ENCODE measurements at places on chromosomes 1 and 21. TPM values are rescaled to one million over a fixed set of nuclear protein-coding genes. Genes with fewer than 3 reads are reported as not detected.
A peak's percentile ranks its signal among the peaks of the same experiment; 100 is the strongest.

- no peak overlapping the region for H3K4me3 ChIP-seq
- H3K36me3 ChIP-seq = no peaks in the 10 kb centered on the region
- H3K27me3 ChIP-seq = no peaks in the 10 kb centered on the region
- no peaks in the 10 kb centered on the region for H3K4me1 ChIP-seq
These were observed 13.5 kb upstream of the TNFRSF8 start for GRCh38 chr1:12049616-12050015.

DNA sequence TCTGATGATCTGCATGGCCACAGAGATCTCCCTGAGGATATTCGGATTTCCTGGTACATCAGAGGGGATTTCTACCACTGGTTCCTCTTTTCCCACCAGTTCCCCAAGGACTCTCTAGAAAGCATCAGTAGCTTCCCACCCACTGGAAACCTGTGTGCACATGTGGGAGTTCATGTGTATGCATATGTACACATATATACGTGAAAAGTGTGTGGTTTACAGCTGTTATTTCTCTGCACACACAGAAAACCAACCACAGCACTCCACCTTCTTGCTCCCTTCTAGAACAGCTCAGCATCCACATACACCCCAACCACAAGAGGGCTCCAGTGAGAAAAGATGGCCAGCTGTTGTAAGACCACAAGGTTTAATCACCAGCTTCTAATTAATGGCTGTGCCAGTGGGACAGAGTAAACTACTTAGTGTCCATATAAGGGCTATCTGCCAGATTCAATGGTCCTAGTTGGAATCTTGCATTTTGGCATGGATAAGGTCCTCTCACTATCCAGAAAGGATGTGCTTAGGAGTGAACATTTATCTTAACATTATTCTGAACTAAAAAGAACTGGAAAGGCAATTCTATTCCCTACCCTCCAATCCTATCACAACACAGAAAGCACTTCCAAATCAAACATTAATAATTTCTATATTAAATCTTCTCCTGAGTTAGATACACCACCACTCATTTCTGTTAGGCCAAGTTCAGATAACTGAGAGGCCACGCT is 24.1 kb downstream of the GPR3 start:
- peak; percentile 80 for DNase-seq
- no peak overlapping the region for H3K27ac ChIP-seq
- H3K4me3 ChIP-seq = no peak overlapping the region
- peaks cover 5% of the 10 kb centered on the region for H3K4me1 ChIP-seq

DNA sequence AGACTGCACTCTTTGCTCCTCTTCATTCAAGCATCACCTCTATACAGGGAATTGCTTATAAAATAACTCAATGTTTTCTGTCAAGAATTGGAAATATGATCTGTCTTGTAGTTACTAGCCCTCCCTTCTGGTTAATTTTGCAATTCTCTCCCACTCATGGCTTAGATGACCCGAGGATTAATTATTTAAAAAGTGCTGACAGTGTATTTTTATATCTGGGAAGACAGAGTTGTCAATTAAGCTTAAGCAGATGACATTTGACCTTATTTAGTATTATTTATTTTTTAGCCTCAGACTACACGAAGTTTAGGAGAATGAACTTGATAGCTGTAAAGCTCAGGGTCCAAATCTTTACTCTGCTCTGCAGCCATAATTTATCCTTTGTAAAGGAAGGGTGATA is 538.5 kb downstream of the NEGR1 start:
- no peaks in the 10 kb centered on the region for H3K4me1 ChIP-seq
- no peak overlapping the region for H3K4me3 ChIP-seq
- H3K27me3 ChIP-seq = no peaks in the 10 kb centered on the region
- H3K27ac ChIP-seq = no peak overlapping the region
- DNase-seq = no peak

DNA sequence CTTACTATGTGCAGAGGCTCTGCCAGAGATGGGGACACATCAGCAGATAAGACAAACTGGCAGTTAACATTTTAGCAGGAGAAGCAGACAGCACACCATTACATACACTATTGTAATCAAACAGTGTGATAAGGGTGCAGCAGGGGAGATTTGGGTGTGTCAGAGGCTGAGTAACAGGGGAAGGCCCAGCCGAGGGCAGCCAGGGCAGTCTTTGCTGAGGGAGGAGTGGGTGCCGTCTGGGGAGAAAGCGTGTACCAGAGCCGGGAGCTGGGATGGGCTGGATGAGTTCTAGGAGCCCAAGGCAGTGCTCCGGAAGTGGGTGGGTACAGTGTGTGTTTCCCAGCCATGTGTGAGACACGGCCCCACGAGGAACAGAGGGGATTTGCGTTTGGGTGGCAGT is 31.2 kb downstream of the KCNA10 start:
- no peak overlapping the region for H3K4me3 ChIP-seq
- no peak for DNase-seq
- H3K27ac ChIP-seq = no peak overlapping the region
- H3K36me3 ChIP-seq = no peaks in the 10 kb centered on the region
- no peaks in the 10 kb centered on the region for H3K27me3 ChIP-seq
- H3K4me1 ChIP-seq = no peaks in the 10 kb centered on the region

DNA sequence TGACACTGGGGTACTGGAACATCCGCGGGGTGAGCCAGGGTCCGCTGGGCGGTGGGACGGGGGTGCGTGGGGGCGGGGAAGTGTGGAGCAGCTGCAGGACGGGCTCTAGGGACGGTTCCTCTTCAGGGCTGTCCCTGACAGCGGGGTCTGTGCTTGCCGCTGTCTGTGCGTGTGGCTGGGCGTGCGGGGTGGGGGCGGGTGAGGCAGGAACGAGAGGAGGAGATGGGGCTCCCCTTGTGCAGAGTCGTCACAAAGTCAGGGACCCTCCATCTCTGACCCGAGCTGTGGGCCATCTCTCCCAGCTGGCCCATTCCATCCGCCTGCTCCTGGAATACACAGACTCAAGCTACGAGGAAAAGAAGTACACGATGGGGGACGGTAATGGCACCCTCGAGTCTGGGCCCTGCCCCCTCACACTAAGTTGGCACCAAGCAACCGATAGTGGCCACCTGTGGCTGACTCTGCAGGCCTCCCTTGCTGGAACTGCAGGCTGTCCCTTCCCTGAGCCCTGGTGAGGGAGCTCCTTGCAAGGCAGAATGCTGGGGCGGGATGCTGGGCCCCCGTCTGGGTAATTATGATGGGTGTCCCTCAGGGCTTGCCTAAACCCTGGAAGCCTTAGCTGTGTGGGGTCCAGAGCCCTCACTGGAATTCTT is 392 bp downstream of the GSTM2 start:
- H3K27me3 ChIP-seq = no peaks in the 10 kb centered on the region
- H3K4me1 ChIP-seq = peaks cover 5% of the 10 kb centered on the region
- DNase-seq = no peak
- H3K27ac ChIP-seq = no peak overlapping the region

DNA sequence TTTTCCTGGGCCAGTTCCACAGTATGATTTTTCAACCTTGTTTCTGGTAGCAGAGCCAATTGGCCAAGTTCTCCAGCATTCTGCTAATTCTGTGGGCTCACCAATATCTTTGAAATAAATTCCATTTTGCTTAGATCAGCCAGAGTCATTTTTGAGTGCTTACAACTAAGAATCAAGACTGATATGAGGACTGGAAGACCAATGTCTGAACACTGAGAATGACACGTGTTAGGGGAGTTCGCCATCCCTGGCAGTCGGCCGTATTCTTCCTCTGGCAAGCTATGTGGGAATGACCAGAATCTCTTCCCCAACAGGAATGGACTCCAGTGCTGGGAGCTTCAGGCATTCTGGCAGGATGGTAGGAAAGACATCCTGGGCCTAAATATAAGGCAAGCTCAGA is 4.9 kb upstream of the TENT5C start:
- no peak overlapping the region for H3K4me3 ChIP-seq
- DNase-seq = no peak
- H3K27me3 ChIP-seq = peaks cover 21% of the 10 kb centered on the region
- H3K36me3 ChIP-seq = no peaks in the 10 kb centered on the region
- no peak overlapping the region for H3K27ac ChIP-seq
- peaks cover 6% of the 10 kb centered on the region for H3K4me1 ChIP-seq

DNA sequence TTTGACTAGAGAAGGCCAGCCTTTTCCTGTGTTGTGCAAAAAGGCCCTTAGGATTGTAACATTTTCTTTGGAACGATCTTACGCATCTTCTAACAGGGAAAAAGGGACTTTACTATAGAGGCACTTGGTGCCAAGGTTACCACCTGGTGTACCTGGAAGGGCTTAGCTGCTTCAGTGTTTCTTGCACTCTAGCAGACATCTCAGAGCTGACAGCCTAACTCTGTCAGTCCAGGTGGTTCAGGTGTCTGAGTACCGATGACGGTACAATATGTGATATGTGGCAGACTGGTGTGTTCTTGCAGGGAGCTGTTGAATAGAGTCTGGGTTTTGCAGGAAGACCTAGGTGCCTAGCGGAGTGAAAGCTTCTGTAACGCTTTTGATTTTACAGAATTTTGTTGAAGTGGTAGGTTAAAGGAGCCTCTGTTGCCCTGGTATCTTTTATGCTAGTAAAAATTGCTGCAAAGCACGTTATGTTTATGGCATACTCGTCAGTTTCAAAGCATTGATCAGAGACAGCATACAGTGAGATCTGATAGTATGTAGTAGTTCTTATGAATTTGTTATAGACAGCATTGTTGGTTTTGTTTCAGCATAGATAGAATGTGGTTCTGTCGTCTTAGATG is 1.4 kb downstream of the MAGI3 start:
- H3K4me3 ChIP-seq = peak overlapping the region; percentile 88
- peak; percentile 29 for DNase-seq
- no peak overlapping the region for H3K27ac ChIP-seq
- H3K4me1 ChIP-seq = peaks cover 14% of the 10 kb centered on the region
- H3K27me3 ChIP-seq = no peaks in the 10 kb centered on the region

GRCh38 chr1:48777219-48777895 is 666 bp upstream of the BEND5 start:
- H3K27me3 ChIP-seq = no peaks in the 10 kb centered on the region
- DNase-seq = no peak
- H3K4me3 ChIP-seq = no peak overlapping the region
- H3K36me3 ChIP-seq = no peaks in the 10 kb centered on the region
- no peak overlapping the region for H3K27ac ChIP-seq

GRCh38 chr1:169312084-169312954 is 55.3 kb downstream of the NME7 start:
- H3K27ac ChIP-seq = no peak overlapping the region
- no peaks in the 10 kb centered on the region for H3K4me1 ChIP-seq
- peak; percentile 47 for DNase-seq
- H3K4me3 ChIP-seq = no peak overlapping the region

DNA sequence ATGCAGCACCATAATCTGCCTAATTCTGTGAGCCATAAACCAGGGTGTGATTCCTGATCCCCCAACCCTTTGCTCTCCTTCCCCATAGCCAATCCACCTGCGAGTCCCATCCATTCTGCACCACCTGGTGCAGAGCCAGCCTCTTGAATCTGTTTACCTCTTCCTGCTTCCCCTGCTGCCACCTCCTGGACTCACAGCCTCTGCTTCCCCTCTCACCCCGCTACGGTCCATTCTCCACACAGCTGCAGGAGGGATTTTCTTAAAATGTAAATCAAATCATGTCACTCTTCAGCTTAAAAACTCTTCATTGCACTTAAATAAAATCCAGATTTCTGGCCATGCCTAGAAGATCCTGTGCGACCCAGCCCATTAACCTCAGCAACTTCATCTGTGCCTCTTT is 186.7 kb downstream of the FOXD2 start:
- no peaks in the 10 kb centered on the region for H3K4me1 ChIP-seq
- no peak for DNase-seq
- no peaks in the 10 kb centered on the region for H3K36me3 ChIP-seq
- H3K27me3 ChIP-seq = no peaks in the 10 kb centered on the region
- no peak overlapping the region for H3K27ac ChIP-seq
- H3K4me3 ChIP-seq = no peak overlapping the region

GRCh38 chr1:107491582-107491981 is 350.7 kb downstream of the NTNG1 start:
- H3K27ac ChIP-seq = no peak overlapping the region
- H3K36me3 ChIP-seq = no peaks in the 10 kb centered on the region
- no peak for DNase-seq
- H3K27me3 ChIP-seq = no peaks in the 10 kb centered on the region

DNA sequence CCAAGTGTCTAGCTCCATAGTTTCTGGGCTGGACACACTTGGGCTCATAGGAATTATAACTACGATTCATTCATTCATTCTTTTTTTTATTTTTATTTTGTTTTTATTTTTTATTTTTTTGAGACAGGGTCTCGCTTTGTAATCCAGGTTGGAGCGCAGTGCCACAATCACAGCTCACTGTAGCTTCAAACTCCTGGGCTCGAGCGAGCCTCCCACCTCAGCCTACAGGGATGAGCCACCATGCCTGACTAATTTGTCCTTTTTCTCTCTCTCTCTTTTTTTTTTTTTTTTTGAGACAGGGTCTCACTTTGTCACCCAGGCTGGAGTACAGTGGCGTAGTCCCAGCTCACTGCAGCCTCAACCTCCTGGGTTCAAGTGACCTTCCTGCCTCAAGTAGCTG is 42.3 kb downstream of the KCNAB2 start:
- DNase-seq = no peak
- no peak overlapping the region for H3K4me3 ChIP-seq
- H3K4me1 ChIP-seq = no peaks in the 10 kb centered on the region
- H3K27me3 ChIP-seq = no peaks in the 10 kb centered on the region
- no peaks in the 10 kb centered on the region for H3K36me3 ChIP-seq

DCST1 gene
- not detected for total RNA-seq

VSIG8 gene
- total RNA-seq = not detected

SPAG17 gene
- total RNA-seq = not detected

PANK4 gene
- 34.7 TPM for total RNA-seq

RPS6KC1 gene
- 18.6 TPM for total RNA-seq

S100A12 gene
- not detected for total RNA-seq

LCE2A gene
- total RNA-seq = not detected

CAMSAP2 gene
- 45.5 TPM for total RNA-seq
